AG20443 (cell line): ENCODE measurements at places on chromosomes 7 and 10.

DNA sequence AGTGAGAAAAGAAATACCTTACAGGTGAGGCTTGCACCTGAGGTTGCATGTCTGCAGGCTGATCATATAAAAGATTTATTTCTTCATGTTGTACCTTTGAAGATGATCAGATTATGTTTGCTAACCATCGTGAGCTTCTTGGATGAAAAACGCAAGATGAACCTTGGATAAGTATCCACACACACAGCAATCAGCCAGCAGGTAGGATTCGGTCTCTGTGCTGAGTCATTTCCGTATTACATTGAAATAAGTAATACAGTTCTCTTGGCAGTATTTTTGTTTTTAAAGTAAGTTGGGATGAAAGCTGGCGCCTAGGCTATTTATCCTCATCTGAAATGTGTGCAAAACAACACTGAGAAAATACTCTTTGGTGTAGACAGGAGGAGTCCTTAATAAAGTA, 109.0 kb upstream of the PRKCQ start:
- no peak for DNase-seq

- no peak for DNase-seq
Measured at GRCh38 chr7:130386876-130387275, 6.6 kb downstream of the CPA1 start.

- DNase-seq: no peak
Measured at GRCh38 chr7:35699796-35700305, 4.9 kb upstream of the HERPUD2 start.

GRCh38 chr10:21495002-21495751, 30.3 kb downstream of the SKIDA1 start:
- peak; percentile 27 for DNase-seq
